Mesendoderm (in vitro differentiated cells): ENCODE measurements at places on chromosomes 2 and 18.
A peak's percentile ranks its signal among the peaks of the same experiment; 100 is the strongest.

DNA sequence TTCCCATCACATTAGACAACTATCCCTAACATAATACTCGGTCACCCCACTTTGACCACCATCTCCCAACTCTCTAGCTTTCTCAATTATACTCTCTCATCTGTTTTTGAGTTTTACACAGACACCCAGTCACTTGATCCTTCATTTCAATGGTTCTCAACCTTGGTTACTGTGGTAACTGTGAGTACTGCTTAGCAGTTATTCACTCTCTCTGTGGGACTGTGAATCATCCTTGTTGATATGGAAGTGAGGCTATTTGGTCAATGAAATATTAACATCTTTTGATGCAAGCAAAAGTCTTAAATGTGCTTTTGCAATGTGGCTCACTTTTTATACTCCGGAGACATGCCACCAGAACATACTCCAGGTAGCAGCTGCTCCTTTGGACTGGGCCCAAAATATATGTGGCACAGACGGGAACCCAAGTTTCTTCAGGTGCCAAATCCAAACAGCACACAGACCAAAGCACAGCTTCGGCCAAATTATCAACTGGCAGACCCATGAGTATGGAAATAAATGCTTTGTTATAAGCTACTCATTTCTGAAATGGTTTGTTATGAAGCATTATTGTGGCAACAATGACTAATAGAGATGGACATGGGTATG, 75.0 kb upstream of the SLC25A52 start:
- no peak for DNase-seq

DNA sequence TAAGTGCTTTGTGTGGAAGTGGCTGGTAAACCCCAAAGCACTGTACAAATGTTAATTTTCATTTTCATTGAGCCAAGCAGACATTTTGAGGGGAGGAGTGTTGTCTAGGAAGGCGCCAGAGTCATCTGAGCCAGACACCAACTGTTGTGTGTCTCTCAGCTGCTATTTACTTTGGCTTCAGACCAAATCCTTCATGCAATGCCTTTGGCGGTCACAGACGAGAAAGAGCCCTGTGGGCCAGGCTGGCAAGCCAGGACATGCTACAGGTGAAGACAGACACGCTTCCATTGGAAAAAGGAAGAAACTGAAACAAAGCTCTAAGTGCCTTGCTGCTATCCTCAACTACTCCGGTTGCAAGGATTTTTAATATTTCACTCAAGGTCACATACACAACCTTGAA, 115.4 kb upstream of the CDC42EP3 start:
- no peak for DNase-seq

DNA sequence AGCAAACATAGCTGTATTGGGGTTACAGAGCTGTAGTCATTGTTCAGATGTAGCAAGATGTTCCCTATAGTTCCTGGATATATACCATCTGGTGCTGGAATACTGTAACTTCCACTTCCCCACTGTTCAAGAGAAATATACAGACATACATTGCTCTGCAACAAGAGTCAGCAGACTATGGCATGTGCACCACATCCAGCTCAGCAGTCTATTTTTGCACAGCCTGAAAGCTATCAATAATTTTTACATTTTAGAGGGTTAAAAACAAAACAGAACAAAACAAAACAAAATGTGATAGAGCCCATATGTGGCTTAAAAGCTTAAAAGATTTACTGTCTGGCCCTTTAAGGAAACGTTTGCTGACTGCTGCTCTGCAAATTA, 31.8 kb upstream of the VIT start:
- DNase-seq = no peak

- DNase-seq = no peak
These were observed 84.5 kb downstream of the PTRHD1 start for GRCh38 chr2:24708537-24709152.

DNA sequence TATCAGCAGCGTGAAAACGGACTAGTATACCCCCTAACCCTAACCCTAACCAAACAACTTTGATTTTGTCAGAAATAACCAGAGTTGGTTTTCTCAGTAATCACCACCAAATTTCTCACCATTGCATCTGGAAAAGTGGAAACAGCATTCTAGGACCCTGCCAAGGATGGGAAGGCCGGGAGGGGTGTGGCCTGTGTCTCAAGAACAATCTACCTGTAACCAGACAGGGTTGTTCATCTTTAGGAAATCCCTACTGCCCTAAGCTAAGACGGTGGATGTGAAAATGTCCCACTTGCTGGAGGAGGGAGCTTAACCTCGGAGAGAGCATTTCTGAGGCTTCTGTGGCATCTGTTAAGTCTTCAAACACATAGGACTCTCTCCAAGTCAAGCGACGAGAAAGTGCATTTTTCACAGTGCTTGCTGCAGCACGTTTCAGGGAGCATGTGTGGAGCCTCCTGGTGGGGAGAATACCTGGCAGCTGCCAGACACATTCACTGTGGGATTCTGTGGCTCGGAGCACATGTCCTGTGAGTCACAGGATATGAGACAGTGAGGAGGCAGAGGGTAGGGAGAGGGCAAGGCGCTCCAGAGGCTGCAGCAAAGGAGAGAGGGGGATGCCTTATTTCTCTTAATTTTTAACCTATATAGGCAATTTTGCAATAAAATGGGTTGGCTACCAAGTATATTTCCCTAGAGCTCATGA, 207.5 kb downstream of the SPP2 start:
- DNase-seq = peak; percentile 93

- peak; percentile 60 for DNase-seq
These were observed 1090.8 kb downstream of the BCL11A start for GRCh38 chr2:59462422-59463197.

- peak; percentile 13 for DNase-seq
These were observed 47.5 kb downstream of the PTGR3 start for GRCh38 chr18:75161256-75162028.

DNA sequence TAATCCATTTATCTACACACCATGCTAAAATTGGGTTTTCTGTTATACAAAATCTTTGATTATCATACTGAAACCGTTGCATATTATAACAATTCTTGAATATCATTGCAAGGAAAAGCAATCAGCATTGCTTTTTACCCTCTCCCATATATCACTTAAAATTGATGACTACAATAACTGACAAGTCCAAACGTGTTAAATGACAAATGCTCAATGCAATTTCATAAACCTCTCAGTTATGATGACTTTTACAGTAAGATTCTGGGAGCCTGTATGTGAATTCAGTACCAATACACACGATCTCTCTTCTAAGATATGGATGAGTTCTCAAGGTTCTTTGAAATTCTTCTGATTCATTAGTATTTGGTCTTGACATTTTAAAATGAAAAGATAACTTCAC, 368.5 kb upstream of the TRIB2 start:
- DNase-seq = no peak

DNA sequence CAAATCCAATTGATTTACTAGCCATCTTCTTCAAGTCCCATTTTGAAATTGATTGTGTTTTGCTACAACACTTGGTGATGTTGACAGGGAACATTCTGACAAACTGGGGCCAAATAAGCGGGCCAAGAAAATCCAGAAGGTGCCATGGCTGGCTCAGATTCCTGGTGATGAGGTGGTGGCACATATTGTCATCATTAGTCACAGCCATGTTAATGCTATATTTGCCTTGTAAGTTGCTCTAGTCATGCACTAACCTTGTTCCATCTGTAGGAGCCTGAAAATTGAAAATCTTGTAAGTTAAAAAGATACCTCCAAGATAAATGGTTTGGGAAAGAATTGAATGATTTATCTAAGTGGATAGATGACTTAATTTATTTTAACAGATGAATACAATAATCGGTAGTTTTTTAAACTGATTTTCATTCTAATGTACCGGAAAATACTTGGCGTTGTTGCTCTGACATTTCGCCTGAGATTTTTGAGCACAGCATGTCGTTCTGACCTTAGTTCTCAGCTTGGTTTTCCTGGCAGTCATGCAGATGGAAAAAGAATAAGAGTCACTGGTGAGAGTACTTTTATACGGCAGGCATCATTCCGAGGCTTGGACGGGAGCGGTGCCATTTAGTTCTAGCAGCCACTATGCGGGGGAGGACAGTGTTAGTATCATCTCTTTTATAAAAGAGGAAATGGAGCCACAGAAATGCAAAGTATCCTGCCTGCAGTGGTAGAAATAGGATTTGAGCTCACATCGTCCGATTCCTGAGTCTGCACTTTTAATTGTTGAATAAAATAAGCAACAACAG, 133.9 kb downstream of the ZNF532 start:
- peak; percentile 21 for DNase-seq

DNA sequence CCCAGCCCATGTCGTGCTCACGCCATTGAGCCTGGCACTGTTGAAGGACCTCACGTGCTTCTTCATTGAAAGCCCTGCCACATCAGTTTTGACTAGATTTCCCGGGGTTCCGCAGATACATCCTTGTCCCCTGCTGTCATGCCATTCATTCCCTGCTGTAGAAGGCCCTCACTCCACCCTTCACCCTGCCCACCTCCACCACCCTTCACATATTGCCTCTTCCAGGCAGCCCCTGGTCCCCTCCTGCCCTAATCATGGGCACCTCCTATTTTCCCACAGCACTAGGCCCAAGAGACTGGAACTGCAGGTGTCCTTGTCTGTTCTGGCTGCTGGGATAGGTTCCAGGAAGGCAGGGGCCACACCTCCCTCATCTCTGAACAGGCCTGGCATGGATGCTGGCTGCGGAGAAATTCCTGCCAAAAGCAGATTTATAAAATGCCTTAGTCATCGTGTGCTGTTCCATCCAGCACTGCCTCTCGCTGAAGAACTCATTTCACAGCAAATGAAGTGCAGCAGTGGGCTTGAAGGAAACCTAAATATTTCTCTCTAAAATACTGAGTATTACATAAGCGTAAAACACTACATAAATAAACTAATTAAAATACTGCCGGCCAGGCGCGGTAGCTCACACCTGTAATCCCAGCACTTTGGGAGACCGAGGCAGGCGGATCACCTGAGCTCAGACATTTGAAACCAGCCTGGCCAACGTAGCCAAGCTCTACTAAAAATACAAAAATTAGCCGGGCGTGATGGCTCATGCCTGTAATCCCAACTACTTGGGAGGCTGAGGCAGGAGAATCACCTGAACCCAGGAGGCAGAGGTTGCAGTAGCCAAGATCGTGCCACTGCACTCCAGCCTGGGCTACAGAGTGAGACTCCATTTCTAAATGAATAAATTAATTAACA, 38.4 kb downstream of the EIF4E2 start:
- no peak for DNase-seq

DNA sequence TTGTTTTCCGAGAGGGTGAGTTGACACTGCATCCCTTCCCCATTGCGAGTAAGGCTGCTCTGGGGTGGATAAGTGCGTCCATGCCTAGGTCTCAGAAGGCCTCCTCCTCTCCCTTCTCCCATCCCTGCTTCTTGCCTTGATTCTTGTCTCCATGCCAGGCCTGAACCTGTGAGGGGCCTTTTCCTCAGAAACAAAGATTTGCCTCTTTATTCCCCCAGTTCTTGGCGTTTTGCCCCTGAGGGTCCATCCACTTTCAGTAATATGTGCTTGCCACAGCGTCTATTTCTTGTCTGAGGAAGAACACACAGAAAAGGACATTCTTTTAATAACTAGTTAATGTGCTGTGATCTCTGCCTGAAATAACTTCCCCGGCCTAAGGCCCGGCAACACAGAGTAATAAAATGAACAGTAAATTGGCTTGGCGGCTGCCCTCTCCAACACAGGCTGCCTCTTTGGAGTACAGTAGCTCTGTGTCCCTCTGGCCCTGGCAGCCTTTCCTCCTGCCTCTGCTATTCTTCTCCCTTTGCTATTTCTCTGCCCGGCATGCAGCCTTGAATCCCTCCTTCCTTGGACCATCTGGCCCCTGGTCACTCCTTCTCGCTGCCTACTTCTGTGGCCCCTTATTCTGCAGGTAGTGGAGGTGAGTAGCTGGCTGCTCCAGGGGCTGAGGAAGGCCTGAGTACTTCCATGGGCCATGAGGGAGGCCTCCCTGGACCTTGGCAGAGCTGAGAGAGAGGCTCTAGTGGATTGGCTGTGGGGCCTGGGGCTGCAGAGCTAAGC, 4.4 kb downstream of the EHD3 start:
- no peak for DNase-seq

- no peak for DNase-seq
These were observed 131.9 kb downstream of the ESCO1 start for GRCh38 chr18:21468514-21469164.

DNA sequence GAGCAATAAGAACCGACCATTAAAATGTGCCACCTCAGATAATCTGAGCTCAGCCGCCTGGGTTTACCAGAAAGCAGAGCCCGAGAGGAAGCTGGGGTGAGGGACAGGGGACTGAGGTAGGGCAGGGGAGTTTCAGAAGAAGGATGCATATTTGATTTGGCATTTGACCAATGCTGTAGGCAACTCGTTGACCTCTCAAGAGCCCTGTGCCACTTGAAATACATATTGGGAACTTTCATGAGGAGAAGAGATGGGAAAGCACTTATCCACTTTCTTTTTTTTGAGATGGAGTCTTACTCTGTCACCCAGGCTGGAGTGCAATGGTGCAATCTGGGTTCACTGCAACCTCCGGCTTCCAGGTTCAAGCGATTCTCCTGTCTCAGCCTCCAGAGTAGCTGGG, 148.4 kb upstream of the SPRED2 start:
- no peak for DNase-seq

DNA sequence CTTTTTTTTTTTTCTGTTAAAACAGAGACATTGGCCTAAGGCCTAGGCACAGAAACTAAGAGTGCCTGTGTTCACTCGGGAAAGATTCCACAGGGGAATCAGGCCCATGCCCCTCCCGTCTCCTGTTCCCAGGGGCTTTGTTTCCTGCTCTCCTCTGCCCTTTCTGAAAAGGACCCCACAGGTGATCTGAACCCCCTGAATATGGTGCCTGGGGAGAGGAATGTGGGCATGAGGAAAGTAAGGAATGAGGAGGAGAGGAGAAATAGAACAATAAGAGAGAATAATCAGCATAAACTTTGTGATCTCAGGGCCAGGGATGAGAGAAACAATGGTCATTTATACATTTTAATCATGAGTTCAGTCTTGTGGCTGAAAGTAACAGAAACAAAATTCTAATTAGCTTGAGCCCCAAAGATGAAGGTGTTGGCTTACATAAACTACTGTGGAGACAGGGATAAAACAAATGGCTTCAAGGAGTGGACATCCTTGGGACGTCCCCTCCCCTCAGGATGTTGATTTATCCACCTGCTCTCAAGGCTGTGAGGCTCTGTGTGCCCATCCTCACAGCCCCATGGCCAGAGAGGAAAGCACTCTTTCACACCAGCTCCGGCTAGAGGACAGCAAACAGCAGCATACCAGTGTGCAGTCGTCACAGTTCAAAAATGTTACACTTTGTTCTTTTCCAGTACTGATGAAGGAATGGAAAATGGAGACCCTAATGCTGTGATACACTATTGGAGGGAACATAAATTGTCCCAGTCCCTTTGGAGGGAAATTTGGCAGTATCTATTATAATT, 46.4 kb upstream of the MRPL33 start:
- no peak for DNase-seq

GRCh38 chr2:240226672-240227537, 86.4 kb upstream of the OTOS start:
- DNase-seq = no peak
